Dermis microvascular lymphatic vessel endothelial cell (primary cell): ENCODE measurements at places on chromosomes 6 and 20. TPM values are rescaled to one million over a fixed set of nuclear protein-coding genes. Genes with fewer than 3 reads are reported as not detected.

RAMACL gene
- 1.7 and 3.4 TPM in 2 replicates for total RNA-seq

SLPI gene
- total RNA-seq, result 0.39 and 1.4 TPM in 2 replicates

GHRH gene
- total RNA-seq, result not detected in 2 replicates

LY86 gene
- not detected in 2 replicates for total RNA-seq

HLA-G gene
- total RNA-seq, result not detected in 2 replicates

CCN6 gene
- total RNA-seq, result not detected in 2 replicates

BTN2A1 gene
- total RNA-seq, result 6.0 and 7.0 TPM in 2 replicates

DNA sequence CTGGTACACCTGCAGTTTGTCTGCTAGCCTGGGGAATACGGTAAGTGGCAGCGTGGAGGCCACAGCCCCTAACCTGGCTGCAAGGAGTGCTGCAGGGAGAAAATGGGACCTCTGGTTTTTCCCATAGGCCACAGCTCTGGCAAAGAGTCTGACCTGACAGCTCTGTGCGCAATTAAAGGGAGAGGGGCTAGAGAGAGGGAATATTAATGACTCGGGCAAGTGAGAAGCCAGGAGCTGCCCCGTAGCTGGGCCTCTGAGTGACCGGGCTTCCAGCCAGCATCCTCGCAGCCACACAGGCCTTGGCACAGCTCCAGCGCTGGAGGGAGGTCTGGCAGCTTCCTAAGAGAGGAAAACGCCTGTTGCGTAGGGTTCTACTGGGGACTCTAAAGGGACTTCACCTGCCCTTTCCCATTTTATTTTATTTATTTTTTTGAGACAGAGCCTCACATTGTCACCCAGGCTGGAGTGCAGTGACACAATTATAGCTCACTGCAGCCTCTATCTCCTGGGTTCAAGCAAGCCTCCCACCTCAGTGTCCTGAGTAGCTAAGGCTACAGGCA is 18.2 kb upstream of the OCSTAMP start:
- DNase-seq, result peak; percentile 89

DNA sequence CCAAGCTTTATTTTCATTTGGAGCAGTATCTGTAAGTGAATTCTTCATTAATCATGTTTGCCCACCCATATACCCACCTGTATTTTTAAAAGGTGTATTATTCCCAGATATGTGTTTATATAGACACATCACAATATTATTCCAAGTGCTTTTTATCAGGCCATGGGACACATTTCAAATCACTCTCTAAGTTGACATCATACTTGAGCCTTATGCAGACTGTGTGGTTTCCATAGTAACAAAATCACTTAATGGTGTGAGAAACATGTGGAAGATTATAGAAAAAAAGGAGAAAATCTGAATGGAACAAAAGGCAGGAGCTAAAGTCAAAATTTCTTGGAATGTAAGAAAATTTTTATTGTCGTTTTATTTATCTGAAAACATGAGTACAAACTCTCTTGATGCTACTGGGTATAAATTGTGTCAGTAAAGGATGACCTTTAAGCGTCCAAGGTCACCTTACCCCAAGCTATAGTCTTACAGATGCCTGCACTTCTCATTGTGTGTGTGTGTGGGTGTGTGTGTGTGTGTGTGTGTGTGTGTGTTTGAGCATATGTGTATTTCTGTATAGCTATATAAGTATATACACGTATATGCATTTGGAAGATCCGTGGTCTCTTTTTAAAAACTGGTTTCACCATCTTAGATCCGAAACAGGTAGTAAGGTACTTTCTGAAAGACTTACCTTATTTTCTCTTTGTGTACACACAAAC is 79.8 kb upstream of the CCN6 start:
- DNase-seq, result peak; percentile 55

GRCh38 chr20:13105864-13106457 is 97.2 kb downstream of the SPTLC3 start:
- peak; percentile 23 for DNase-seq

DNA sequence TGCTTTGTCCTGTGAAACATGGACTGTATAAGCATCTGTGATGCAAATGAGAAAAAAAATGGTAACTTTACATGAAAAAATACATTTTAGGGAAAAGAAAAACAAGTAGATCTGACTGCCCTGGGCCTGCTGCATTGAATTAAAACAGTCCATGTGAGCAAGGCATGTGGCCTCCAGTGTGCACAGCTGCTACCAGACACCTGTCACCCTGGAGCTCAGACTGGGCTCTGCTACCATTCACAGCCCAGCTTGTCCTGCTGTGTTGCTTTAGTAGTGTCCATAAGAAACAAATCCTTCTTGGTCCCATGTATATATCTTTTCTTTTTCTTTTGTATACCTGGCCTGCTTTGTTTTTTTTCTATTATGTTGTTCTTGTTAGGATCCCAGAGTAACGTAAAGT is 315.9 kb downstream of the NKAIN2 start:
- DNase-seq, result no peak

GRCh38 chr6:14429396-14429795 is 311.8 kb downstream of the CD83 start:
- no peak for DNase-seq

GRCh38 chr20:45067558-45067957 is 33.4 kb downstream of the KCNS1 start:
- DNase-seq, result no peak

- DNase-seq, result peak; percentile 63
These were observed 1.9 kb downstream of the DDR1 start for GRCh38 chr6:30885999-30886896.

GRCh38 chr6:117391874-117392583 is 33.7 kb downstream of the ROS1 start:
- no peak for DNase-seq

DNA sequence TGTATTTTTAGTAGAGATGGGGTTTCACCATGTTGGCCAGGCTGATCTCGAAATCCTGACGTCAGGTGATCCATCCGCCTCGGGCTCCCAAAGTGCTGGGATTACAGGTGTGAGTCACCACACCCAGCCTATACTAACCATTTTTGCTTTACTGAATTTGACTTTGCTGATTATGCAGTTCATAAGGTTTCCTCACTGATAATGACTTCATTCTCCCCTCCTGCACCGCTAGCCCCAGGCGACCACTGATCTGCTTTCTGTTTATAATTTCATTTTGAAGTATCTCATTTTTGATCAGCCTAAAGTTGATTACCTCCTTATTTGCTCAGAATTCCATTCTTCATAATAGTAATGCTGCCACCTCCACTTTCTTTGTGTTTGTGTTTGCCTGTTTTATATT is 48.7 kb upstream of the FAM83D start:
- DNase-seq, result no peak

GRCh38 chr6:7215798-7216231 is 97.2 kb downstream of the SSR1 start:
- no peak for DNase-seq

GRCh38 chr6:35071347-35071994 is 69.7 kb downstream of the TCP11 start:
- DNase-seq, result no peak

GRCh38 chr6:33632558-33633039 is 11.5 kb downstream of the ITPR3 start:
- peak; percentile 15 for DNase-seq

GRCh38 chr6:140070846-140071473 is 696.5 kb upstream of the CITED2 start:
- peak; percentile 74 for DNase-seq
